ENCODE measurements at places on chromosomes 7 and 10. TPM values are rescaled to one million over a fixed set of nuclear protein-coding genes. Genes with fewer than 3 reads are reported as not detected.

- no peak for DNase-seq
Observed at GRCh38 chr10:13234172-13234571, at the start of gene UCMA. UCMA (minus strand) TSS chr10:13234374; CDS start chr10:13234258, 116 bp downstream.

DNA sequence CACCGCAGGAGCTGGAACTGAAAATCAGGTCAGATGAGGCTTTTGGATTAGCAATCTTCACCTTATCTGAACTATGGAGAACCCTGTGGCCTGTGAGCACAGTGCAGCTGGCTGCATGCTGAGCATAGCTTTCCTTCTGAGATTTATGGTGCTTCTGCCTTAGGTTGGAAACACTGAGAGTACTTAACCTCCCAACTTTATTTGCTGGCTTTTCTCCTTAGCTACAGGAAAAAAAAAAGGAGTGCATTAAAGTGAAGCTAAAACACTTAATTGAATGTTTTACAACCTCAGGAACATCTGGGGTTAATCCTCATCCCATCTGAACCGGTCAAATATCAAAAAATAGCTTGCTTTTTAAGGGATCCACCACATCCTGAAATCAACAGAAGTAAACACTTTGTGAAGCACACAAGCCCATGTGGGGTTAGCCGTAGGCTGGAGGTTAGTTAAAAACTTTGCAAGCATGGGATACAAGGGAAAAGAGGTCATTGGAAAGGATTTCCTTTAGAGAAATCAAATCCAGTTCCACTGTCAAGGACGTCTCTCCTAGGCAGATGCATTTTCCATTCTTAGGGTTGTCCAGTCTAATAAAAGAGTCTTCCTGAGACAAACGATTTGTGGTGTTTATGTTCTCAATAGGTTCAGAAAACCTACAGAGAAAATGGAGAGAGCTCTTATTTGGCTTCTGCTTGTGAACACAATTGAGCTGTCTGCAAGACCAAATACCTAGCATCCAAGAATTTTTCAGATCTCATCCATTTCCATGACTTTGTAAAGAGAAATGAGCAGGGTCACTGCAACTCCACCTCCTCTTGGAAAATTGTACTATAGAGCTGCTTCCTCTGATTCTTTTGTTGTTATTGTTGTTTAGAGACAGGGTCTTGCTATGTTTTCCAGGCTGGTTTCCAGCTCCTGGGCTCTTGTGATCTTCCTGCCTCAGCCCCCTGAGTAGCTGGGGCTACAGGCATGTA is 470.4 kb upstream of the IGFBP3 start:
- no peak for DNase-seq

GRCh38 chr10:116602648-116603400 is 12.1 kb downstream of the PNLIPRP1 start:
- DNase-seq = no peak

DNA sequence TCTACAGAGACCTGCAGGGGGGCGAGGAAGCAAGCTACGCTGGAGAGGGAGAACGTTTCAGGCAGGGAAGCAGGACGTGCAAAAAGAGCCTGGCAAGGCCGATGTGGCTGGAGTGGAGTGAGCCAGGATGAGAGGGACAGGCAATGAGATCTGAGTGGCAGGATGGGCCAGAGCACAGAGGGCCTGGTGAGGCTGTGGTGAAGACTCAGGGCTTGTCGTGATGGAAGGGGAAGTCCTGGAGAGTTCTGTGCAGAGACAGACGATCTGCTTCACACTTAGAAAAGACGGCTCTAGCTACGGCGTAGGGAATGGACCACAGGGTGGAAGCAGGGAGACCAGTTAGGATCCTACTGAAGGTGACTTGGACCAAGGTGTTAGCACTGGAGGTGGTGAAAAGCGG is 87.0 kb downstream of the SH3PXD2A start:
- no peak for DNase-seq

DNA sequence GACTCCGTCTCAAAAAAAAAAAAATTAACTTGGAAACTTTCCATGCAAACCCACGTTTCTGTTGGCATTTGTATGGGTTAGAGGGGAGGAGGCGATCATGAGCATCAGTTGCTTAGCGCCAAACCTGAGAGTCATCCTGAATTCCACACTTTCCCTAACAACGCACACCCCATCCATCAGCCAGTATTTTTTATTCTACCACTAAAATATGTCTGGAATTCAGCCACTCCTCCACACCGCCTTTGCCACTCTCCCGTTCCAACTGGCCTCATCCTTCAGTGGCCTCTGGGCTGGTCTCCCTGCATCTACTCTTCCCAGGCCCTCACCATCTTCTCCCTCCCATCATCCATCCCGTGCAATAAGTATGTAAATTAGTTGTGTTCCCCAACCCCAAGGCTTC is 4.7 kb upstream of the LMBR1 start:
- no peak for DNase-seq

ECHDC3 gene
- total RNA-seq = 15.3 TPM

All from SJSA1 (cell line).